Stimulated activated CD4-positive, alpha-beta T cell treated with anti-CD3 and anti-CD28 coated beads, TNF-alpha, amount 100 ng/mL, for 1 hour (primary cell): ENCODE measurements at places on chromosomes 7 and 10.

DNA sequence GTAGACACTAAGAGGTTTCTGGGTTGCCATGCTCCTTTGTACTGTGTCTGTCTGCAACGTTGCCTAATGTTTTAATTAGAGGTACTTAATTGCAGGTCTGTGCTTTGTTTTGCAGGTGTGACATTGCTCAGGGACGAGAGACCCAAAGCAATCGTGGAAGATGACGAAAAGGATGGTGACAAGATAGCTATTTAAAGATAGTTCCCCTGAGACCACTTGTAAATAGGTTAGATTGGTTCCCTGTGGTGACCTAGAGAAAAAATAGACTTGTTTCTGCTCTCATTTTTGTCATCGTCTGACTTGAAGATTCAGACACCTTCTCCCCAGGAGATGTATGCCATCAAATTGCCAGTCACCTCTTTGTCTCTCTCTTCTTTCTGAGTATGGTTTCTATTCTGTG, 20.1 kb downstream of the PPP1R17 start:
- no peak for DNase-seq

- DNase-seq = no peak
These were observed 223.5 kb downstream of the GLRX3 start for GRCh38 chr10:130359711-130360110.

- no peak for DNase-seq
These were observed 6.8 kb upstream of the ANKRD22 start for GRCh38 chr10:88858491-88858890.

GRCh38 chr7:143398616-143399015, 10.0 kb downstream of the EPHA1 start:
- no peak for DNase-seq

DNA sequence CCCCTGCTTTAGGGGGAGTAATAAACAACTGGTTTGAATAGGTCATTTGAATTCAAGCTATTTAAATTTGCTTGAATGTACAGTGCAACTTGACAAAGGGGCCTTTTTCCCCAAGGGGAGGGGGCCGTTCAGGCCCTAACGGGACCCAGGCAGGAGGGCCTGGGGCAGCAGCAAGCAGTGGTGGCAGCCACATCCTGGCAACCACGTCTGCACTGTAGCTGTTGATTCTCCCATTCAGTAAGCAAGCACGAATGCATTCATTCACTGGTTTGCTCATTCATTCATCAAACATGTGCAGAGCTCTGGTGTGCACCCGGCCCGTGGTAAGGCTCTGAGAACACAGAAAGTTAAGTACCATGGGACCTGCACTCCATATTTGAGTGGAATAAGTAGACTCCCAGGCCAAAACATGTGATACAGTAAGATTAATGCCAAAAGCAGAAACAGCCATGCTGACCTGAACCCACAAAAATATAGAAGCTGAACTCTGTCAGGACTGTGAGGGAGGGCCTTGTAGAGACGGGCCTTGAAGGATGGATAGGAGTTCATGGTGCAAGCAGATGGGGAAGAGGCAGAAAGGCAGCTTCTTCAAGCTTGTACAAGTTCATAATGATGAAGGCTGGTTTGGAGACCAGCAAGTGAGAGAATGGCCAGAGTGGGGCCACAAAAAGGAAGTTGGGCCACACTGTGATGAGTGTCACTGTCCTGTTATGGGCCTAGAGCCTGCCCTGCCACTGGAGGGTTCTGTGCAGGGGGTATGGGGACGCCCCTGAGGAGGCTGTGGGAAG, 29.3 kb upstream of the C10orf53 start:
- no peak for DNase-seq

- DNase-seq = no peak
These were observed 85.5 kb upstream of the MKLN1 start for GRCh38 chr7:131242123-131242650.

DNA sequence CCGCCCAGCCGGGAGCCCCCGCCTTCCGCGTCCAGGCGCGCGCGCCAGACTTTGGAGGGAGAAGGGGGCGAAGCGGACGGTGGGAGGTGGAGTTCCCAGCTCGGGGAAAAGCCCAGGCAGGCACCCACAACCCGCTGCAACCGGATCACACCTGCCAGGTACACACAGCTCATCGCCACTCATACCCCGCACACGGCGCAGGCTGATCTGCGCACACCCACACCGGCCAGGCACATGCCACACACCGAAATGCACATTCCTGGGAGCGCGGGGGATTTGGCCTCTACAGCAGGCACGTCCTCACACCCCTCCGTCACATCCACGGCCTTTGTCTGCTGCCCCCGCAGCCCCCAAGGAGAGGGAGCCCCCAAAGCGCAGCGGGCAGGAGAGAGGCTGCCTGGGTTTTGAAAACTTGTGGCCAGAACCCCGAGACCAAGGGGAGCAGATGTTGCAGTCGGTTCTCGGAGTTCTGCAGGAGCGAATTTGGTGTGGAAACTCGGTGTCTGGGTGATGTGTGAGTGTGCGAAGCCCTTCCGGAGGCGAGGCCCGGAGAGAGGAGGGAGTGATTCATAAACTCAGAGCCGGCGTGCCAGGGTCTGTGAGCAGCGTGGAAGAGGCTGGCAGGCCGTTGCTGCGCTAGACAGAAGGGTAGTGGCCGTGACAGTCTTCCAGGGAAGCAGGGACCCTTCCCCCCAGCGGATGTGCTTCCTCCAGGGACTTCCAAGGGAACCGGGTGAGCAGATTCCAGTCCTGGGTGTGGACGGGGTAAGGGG, 734 bp downstream of the CHST3 start:
- DNase-seq = no peak

DNA sequence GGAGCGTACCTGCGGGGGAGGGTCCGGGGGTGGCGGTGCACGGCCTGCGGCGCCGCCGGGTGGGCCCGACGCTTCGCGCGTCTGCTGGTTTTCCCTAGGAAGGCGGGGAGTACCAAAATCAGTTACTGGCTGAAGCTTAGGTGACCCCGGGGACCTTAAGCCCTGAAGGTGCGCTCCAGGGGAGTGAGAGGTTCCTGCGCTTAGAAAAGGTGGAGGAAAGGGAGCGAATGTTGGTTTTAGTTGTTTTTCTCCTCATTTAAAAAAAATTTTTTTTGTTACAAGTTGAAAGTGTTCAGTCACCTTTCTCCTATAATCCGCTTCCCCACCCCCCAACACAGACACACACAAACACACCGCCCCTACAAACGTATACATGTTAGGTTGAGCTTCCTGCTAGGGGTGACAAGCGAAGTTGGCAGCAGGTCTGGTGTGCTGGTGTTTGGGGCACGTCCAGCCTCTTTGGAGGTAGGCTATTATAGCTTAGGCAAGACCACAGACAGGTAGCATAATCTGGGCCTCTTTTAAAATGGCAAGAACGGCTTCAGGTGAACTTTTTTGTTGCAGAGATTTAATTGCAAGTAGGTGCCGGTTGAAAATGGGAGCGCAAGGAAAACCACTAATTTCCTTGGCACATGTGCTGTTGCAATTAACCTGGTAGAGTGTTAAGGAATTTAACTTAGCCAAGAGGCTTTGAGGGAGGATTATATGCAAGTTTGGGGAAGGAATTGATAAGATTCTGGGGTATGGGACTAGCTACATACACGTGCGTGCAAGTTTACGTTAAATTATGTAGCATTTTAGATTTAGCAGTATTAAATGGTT, 945 bp downstream of the ADD3 start:
- peak; percentile 28 for DNase-seq

DNA sequence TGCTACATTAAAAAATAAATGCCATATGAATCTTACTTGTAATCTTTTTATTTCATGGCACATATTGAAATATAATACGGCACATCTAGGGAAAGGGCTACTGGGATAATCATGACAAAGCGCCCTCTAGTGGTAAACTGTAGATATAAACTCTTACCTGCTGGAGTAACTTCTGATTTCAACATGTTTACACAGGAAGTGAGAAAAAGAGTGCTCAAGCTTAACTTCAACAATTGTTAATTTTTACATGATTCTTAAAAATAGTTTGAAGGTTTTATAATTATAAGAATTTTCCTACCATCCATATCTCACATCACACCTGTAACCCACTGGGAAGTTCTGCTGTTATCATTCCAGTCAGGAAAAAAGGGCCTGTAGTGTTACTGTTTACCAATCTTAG, 2.0 kb upstream of the HEPACAM2 start:
- DNase-seq = no peak

DNA sequence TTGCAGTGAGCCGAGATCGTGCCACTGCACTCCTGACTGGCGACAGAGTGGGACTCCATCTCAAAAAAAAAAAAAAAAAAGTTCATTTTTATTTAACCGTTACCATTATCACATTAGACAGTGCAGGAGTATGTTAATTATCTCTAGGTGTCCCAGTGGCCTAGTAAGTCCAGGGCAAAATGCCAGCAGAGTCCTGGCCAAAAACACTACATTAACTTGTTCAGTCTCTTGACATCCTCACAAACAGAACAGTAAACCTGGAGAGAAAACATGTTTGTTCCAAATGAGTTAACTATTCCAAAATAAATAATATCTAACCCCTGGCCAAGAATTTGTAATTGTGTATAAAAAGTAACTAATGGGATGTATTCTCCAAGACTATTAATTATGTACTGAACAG, 43.2 kb downstream of the PTPRZ1 start:
- DNase-seq = no peak

DNA sequence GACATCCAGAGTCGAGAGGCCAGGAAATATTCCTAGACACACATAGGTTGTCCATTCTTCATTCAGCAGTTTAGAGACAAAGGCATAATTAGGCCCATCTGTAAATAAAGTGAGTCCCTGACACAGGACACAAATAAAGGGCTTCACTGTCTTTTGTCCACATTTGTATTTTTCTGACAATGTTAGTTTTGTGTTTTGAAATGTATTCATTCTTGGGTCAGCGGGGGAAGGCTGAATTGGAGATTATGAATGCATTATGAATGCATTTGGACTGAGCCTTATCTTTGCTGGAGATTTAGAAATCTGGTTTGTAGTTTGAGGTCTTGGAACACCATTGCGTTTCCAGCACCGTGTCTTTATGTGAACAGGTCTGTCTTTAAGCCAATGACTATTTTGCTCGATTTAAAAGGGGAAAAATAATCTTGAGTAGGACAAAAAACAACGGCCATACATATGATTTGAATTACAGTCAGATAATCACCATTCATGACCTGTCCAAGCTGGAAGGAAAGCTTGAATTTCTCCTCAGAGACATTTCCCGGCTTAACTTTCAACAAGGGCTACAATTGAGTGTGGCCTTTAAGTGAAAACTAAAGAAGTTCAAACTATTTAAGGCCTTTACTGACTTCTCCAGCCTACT, 334.8 kb downstream of the WDR11 start:
- DNase-seq = no peak

DNA sequence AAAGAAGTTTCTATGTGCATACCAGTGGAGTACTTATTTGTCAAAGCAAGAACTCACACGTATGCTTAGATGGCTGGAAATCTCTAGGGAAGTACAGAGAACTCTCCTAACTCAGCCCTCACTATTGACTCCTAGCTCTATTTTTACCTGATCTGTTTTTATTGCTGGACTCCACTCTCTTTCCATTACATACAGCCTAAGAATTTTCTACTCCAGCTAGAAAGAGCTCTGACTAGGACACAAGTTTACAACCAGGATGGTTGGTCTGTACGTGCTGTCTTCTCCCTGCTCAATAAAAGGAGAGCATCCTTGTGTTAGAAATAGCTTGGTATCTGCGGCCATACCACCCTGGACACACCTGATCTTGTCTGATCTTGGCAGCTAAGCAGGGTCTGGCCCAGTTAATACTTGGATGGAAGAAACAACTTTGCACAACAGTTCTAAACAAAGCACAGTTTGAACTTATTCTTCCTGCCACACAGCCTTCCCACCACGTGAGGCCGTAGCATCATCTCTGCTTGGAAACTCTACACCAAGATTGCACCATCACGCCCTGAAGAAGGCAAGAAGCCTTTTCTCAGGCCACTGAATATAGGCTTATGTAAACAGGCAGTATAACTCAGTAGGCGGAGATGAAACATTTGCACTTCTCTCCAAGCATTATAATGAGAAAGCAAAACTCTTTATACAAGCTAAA, 50.7 kb downstream of the KCNMA1 start:
- DNase-seq = no peak

- no peak for DNase-seq
These were observed 43.3 kb upstream of the ADGRA1 start for GRCh38 chr10:133044401-133044811.
